ENCODE measurements at places on chromosomes 7 and 10.

DNA sequence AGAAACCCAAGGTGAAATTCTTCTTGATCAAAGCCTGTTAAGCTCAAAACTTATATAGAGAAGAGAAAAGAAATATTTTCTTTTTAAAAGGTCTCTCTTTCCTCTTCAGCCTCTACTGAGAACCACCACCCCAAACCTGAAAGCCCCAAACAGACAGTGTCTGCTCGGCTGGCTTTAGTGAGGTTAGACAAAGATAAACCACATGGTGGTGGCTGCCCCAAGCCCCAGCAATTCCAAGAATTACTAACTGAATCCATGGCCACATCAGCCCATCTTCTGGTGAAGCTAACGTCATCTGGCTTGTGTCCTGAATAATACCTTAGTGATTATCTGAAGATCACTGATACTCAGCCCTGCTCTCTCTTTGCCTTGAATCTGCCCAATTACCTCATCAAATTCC lies 275.0 kb downstream of the ELMO1 start:
- DNase-seq = no peak

- no peak for DNase-seq
These were observed 35.2 kb downstream of the VCL start for GRCh38 chr10:74032900-74033655.

- no peak for DNase-seq
These were observed 181.3 kb downstream of the CDK14 start for GRCh38 chr7:90777465-90777864.

- DNase-seq = no peak
These were observed 520.3 kb upstream of the LRRTM3 start for GRCh38 chr10:66405566-66405965.

DNA sequence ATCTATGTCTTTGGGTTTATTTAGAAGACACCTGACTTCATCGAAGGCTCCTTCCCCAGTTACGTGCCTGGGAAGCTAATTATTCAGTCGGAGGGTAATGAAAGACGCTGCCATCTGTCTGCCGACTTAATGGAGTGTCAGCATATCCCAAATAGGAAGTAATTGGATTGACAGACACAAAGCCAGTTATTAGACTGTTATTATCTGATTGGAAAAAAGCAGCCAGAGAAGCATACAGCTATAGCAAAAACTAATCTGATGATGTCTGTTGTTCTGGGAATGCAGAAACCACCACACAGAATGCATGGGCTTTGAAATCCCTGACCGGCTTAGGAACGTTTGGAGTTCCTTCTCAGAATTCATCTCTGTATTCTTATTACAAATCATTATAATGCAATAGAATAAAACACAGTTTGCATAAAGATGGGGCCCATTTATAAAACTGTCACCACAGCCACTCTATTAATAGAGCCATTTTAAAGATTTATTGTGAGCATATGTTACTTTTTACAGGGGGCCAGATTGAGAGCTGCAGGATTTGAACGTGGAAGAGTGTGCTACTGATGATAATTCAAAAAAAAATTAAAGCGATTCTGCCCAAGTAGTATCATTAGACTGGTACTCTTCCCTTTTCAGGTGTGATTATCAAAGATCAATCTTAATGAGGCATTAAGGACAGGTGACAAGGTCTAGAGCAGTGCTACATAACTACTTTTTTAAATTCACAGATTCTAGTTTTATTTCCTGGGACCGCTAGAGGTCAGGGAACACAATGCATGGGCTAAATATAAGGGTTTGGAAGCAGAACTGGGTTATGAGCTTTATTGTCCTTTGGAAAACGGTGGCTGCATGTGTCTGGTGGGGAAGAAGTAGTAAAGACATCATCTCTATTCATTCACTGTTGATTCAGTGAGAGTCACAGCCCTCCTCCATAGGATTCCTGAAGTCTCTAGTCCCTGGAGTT lies 330.1 kb upstream of the LRGUK start:
- DNase-seq = no peak
